ENCODE measurements at places on chromosomes 6 and 20.

DNA sequence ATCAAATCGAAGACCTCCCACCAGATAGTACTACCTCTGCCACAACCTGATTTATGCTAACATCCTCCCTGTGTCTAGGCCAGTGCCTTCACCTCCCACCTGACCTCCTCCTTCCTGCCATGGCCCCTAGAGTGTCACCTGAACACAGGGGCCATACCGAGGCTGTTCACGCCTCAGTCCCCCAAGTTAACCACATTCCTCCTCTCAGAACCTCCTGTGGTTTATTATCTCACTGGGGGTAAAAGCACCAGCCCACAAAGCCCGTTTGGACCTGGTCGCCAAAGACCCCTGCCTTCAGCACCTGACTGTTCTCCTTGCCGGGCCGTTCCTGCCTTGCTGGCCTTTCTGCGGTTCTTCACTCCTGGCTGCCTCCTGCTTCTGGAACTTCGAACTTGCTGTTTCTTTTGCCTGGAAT is 13.7 kb downstream of the MAS1 start:
- DNase-seq = no peak

DNA sequence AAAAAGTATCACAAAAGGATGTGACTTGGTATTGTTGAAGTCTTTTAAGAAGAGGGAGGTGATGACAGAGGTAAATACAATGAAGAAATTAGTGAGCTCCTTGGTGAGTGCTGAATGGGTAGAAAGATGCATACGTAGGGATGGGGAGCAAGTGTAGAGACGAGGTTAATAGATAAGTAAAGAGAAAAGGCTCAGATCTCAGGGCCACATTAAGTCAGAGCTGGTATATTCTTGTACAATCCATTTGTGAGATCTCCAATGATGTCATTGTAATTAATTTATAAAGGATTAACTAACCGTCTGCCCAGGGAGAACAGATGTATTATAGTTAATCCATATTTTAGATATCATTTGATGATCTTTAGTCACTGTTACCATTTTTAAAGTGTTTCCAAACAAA is 43.4 kb downstream of the SMPDL3A start:
- DNase-seq = no peak

GRCh38 chr6:38567436-38567835 is 72.3 kb downstream of the BTBD9 start:
- no peak for DNase-seq

- no peak for DNase-seq
Measured at GRCh38 chr20:10631126-10631525, 42.7 kb downstream of the JAG1 start.

GRCh38 chr6:81556551-81556950 is 195.9 kb downstream of the TENT5A start:
- DNase-seq = no peak

DNA sequence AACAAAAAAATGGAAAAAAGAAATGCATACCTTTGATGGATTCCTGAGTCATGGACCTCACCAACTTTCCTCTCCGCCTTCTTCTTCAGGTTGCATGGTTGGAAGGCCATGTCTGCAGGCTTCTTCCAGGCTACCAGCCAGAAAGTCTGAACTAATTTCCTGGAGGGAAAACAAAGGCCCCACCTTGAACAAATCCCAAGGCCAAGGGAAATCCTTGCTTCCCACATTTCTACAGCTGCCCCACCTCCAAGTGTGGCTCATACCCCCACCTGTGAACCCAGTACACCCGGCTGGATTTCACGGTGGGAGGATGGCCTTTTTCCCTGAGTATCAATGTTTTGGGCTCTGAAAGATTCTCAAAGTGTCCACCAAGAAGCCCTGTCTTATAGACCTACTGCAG is 22.4 kb downstream of the IL17A start:
- no peak for DNase-seq

DNA sequence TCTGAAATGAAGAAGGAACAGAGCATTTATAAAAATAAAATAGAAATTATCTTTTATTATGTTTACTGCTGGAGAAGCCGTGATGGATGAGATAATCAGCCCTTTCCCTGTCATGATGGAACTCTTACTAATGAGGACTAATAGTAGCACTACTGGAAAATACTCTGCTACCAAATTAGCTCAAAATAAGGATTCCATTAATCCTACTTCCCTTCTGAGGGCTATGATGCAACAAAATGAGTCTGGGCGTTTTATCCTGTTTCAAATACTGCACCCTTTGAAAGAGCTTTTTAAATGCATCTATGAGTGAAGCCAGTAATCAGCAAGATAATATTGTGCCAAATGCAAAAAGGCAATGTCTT is 59.3 kb upstream of the CARMIL1 start:
- DNase-seq = no peak

GRCh38 chr6:137254966-137255365 is 35.8 kb upstream of the IFNGR1 start:
- no peak for DNase-seq

DNA sequence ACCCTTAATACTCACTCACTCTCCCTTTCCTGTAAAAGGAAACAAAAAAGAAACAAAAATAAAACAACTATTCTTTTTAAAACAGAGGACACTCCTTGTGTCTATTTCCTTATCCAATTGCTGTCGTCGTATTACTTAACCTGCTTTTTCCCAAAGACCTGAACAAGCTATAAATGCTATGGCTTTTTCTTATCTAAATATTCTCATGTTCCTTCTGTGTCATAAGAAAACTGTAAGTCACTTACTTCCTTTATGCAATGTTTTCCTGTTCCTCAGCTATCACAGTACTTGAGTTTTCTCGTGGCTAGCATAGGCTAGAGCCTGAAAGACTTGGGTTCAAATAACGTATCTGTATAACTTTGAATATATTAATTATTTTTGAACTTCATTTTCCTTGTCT is 99.2 kb downstream of the IRAK1BP1 start:
- DNase-seq = no peak

DNA sequence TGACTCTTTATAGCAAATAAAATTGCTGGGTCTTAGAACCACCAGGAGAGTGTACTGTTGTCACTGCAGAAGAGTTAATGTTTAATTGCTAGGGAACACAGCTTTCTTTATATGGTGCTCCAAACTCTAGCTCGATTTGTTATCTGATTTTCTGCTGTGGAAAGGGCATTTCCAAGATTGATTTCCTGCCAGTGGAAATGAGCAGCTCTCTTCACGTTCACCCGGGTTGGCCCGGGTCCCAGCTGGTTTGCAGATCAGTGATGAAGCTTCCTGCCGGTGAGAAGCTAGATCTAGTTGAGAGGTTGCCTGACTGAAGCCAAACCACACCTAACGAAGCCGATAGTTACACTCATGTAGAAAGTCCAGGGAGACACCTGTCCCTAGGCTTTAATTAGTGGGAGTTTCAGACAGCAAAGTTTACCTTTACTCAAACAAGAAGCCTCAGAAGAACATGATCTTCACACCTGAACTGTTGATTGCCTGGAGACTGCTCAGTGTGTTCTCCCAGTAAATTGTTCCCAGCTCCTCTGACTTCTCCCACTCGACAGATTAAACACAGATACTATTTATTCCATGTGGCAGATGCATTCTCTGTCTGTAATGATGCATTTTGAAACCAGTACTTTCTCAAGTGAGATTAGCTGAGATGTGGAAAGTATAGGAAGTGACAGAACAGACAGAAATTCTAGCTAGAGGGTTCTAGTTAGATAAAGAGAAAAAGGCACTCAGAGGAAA is 27.8 kb downstream of the PAQR8 start:
- DNase-seq = peak; percentile 39

GRCh38 chr20:59618131-59618530 is 13.8 kb downstream of the PHACTR3 start:
- no peak for DNase-seq

- no peak for DNase-seq
Measured at GRCh38 chr6:44135173-44135758, 7.9 kb downstream of the TMEM63B start.

DNA sequence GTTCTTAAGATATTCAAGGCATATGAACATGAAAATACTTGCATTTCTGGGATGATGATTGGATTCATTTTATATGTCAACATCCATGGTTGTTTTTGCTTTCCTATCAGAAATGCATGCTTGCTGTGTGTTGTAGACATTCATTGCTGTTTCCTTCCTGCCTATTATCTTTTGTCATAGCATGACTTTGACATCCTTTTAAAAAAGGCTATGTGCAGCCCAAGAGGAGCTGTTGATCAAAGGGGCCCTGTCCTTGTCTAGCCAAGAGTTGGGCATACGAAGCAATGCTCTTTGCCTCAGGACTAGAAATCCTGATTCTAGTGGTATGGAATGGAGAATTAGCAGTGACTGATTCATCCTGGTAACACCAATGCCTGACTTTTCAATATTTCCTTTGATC is 143.1 kb downstream of the RNF144B start:
- no peak for DNase-seq

DNA sequence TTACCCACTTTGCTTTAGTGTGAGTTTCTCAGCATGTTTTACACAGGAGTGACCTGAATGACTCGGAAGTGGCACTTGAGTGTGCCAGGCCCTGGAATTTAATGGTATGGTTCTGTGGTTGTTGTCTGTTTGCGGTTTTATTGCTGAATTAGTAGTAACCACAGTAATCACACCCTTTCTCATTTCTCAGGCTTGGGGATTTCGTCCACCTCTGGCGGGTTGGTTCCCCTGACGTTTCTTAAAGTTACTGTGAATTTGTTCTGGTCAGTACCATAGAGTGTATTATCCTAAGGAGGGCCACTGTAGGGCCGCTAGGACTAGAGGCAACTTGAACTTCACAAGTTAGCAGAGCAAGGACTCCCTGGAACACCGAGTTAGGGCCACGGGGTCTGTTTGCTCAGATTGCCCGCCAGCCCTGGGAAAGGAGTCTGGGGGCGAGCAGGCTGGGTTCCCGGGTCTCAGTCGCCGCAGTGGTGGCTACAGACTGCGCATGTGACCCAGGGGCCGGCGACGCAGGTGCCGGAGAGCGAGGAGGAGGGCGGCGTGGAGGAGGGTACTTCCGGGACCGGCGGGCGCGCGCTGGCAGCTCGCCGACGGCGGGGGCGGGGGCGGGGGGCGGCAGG is 546 bp upstream of the KLHL32 start:
- DNase-seq = no peak

DNA sequence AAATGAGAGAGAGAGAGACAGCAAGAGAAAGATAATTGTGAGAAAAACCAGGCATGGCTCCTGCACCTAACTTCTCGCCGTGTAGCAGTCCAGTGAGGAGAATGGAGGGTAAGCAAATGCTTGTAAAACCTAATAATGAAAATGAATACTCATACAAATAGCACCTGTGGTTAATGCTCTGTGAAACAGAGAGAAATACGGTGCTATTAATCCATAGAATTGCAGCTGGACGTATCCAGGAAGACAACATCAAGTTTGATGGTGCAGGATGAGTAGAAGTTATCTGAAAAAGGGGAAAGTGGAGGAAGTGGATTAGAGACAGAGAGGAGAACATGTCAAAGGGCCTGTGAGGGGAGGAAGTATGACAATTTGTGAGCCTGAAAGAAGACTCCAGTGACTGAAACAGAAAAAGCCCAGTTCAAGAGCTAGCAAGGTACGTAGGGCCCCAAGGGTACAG is 89.4 kb upstream of the PAK5 start:
- no peak for DNase-seq

- DNase-seq = no peak
Measured at GRCh38 chr6:137692806-137693205, 174.3 kb upstream of the TNFAIP3 start.

GRCh38 chr20:6622041-6622440 is 145.4 kb upstream of the BMP2 start:
- no peak for DNase-seq

DNA sequence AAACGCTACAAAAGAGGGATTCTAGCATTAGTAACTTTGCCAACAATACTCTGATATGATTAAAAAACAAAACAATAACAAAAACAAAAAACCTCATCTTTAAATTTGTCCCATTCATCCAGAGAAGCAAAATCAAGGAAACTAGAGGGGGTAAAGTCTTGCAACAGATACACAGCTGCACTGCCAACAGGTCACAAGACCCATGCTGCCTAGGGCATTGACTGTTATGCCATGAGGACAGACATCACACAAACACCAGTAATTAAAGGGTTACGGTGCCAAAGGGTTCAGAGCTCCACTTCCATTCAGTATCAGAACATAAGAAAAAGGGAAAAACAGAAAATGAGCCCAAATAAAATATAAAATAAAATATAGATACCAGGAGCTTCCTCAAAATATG is 1.6 kb downstream of the TBC1D20 start:
- DNase-seq = no peak

- DNase-seq = no peak
Measured at GRCh38 chr6:36378243-36378920, 9.1 kb downstream of the ETV7 start.

- no peak for DNase-seq
Measured at GRCh38 chr6:96991618-96992342, 67.3 kb downstream of the KLHL32 start.

GRCh38 chr20:62635852-62636251 is 6.5 kb upstream of the SLCO4A1 start:
- no peak for DNase-seq

GRCh38 chr6:16793828-16794412 is 32.7 kb upstream of the ATXN1 start:
- DNase-seq = no peak

- DNase-seq = no peak
Measured at GRCh38 chr6:166955121-166955864, 1.1 kb downstream of the RNASET2 start.

DNA sequence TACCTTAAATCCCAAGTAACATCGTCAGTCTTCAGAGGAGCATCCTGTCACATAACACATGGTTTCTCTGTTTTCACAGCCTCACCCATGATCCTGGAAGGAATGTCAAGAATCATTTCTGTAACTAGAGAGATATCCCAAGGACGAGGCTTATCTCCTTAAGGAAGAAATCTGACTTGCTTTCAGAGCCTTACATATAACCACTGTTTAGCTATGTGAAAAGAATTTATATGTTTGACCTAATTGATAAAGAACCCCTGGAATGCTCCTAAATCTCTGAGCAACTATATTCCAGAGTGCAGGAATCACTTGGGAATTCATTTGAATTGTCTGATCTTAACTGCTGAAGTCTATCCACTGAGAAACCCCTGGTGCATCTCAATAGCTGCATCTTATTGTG is 243.1 kb downstream of the ALDH8A1 start:
- no peak for DNase-seq

DNA sequence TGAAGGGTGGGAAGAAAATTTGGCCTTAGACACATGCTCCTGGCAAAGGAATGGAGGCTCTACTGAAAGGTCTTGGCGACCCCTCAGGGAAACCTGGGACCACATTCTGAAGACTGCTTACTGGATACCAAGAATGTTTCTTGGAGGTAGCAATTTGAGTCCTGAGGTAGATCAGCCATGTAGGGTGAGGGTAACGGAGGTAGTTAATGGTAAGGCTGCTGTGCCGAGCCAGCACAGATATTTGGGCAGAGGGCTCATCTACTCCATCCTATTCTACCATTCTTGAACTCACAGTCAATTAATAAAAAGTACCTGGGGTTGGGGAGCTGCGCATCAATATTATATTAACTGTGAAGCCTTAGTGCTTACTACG is 401 bp upstream of the PHF3 start:
- no peak for DNase-seq

DNA sequence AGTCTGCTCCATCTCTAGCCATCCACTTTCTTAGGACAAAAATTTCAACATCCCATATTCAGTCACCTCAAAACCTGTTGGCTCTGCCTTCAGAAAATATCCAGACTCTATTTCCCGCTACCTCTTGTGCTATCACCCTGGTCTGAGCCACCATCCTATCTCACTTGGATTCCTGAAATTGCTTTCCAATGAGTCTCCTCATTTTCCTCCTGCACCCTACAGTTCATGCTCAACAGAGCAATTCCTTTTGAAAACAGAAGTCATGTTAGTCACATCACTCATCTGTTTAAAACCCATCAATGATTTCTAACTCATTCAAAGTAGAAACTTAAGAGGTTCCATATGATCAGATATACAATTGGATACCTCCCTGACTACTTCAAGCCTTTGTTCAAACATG is 229.9 kb downstream of the ADGRG6 start:
- no peak for DNase-seq
